ENCODE measurements at places on chromosomes 11 and 22.

- no peak for DNase-seq
These were observed 600 bp upstream of the GPR83 start for GRCh38 chr11:94401773-94402265.

DNA sequence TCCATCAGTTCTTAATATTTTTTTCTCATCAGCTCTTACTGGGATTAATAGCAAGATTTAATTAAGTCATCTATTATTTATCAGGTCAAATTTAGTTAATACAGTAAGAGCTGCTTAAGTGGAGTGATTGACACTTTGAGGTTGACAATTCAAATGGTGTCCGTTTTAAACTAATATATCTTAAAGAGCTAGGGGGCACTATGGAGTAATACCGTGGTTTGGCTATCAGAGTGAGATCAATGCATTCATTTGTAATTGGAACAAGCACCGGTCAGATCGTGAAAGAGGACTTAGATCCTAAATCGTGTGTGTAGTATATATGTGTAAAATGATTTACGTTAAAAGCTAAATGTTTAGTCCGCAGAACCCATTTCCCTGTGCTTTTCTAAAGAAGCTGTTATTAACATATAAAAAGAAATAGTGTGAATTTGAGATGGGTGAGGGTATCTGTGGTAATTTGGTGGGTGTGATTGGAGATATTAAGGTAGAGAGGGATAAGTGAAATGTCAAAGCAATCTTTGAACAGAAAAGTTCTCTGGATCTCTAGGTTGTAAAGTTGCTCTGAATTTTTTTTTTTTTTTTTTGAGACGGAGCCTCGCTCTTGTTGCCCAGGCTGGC lies 2.3 kb downstream of the SIK2 start:
- peak; percentile 15 for DNase-seq

- no peak for DNase-seq
These were observed 1007.2 kb upstream of the RAG2 start for GRCh38 chr11:37605229-37605628.

GRCh38 chr11:92993004-92993403 lies 23.6 kb downstream of the MTNR1B start:
- DNase-seq, result no peak

- DNase-seq, result no peak
These were observed 623.8 kb upstream of the KIRREL3 start for GRCh38 chr11:127624306-127624856.

- no peak for DNase-seq
These were observed 127.8 kb downstream of the CHST1 start for GRCh38 chr11:45537614-45538013.
